Muscle of back (tissue), 13 donors: ENCODE measurements at places on chromosomes 3 and 15.
A peak's percentile ranks its signal among the peaks of the same experiment; 100 is the strongest.

- no peak for DNase-seq
Measured at GRCh38 chr3:39415983-39416382, 9.5 kb downstream of the RPSA start.

GRCh38 chr3:111745786-111746185 lies 113.3 kb upstream of the PHLDB2 start:
- DNase-seq, result no peak

GRCh38 chr3:109265295-109265694 lies 51.0 kb downstream of the DPPA2 start:
- peak; percentile 11 for DNase-seq

GRCh38 chr15:45469441-45469840 lies 53.1 kb downstream of the SLC30A4 start:
- no peak for DNase-seq

- DNase-seq, result no peak
Measured at GRCh38 chr3:33211444-33211843, 7.2 kb downstream of the SUSD5 start.

DNA sequence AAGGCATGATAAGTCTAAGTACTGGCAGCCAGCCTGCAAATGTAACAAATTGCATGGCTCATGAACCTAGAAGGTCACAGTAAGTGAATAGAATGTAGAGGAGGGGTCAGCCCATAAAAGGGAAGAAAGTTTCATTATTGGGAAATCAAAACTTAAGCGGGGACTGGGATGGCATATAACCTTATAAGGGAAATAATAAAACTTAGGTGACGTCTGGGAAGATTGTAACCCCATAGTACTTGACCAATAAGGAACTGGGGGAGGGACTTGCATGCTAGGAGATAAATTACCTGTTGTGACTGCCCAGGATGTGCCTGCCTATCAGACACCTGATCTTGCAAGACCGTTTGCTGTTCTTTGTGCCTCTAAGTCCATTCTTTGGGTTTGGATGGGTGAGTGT lies 28.1 kb upstream of the MCTP2 start:
- no peak for DNase-seq

DNA sequence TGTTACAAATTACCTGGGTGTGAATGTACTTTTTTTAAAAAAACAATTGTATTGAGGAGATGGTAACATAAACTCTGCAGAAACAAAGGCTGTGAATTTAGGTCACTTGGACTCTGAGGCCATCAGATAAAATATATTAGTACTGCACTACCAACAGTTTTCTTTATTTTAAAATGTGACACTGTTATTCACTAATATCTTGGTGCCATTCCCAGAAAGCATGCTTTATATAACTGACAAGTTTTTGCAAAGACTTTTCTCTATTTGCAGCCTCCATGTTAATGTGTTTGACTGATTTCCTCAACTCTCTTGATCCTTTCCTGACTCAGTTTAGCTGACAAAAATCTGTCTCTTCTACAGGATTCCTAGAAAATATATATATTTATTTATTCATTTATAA lies 26.5 kb upstream of the ACTL6A start:
- DNase-seq, result no peak

GRCh38 chr3:114756506-114757279 lies 390.4 kb downstream of the ZBTB20 start:
- peak; percentile 16 for DNase-seq

- no peak for DNase-seq
Measured at GRCh38 chr3:98540346-98540745, 8.6 kb downstream of the GPR15 start.

DNA sequence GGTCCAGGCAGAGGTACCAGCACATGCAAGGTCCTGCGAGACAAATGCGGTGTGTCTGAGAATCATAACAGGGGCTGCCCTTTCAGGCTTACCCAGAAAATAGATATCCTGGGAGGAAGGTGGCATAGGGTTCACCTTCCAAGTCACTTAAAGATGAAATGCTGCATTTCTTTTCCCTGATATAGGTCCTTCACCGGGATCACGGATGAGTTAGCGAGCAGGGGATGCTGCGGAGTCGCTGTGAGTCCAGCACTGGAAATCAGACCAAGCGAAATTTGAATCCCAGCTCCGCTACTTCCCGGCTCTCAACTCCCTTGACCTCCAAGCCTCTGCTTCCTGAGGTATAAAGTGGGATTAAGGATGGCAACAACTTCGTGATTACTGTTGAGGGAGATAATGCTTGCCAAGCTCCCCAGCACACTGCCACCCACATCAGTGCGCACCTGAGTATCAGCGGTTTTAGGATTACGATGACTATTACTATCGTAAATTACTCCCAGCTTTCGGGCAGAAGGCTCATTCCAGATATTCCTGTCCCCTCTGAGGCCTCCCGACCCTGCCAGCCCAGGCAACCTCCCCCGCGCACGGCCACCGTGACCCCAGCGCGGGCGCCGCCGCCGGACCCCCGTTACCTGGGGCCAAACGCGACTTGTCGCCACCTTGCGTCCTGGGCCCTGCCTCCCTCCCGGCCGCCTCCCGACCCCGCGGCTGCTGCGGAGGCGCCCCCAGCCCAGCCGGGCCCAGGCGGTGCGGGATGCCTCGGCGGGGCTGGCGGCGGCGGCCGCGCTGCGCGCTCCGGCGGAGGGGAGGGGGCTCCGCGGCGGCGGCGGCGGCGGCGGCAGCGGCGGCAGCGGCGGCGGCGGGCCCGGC lies 589 bp upstream of the GPR27 start:
- DNase-seq, result no peak

GRCh38 chr15:58627046-58627445 lies 122.5 kb downstream of the ADAM10 start:
- no peak for DNase-seq

DNA sequence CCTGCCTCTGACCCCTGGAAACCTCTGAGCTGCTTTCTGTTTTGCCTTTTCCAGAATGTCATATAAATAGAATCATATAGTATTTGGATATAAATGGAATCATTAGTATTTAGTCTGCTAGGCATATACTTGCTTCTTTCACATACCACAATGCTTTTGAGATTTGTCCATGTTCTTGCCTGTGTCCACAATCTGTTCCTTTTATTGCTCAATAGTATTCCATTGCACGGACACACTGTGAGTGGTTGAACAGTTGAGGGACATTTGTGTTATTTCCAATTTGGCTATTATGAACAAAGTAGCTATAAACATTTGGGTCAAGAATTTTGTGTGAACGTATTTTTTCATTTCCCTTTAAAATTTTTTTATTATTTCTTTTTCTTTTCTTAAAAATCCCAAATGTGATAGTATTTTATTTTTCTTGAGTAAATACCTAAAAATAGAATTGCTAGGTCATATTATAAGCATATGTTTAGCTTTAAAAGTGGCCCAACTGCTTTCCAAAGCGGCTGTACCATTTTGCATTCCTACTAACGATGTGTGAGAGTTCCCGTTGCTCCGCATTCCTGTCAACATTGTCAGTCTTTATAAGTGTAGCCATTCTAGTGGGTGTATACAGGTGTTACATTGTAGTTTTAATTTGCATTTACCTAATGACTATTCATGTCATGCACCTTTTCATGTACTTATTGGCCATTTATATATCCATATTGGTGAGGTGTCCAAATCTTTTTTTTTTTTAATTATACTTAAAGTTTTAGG lies 26.5 kb downstream of the WDR53 start:
- DNase-seq, result no peak

DNA sequence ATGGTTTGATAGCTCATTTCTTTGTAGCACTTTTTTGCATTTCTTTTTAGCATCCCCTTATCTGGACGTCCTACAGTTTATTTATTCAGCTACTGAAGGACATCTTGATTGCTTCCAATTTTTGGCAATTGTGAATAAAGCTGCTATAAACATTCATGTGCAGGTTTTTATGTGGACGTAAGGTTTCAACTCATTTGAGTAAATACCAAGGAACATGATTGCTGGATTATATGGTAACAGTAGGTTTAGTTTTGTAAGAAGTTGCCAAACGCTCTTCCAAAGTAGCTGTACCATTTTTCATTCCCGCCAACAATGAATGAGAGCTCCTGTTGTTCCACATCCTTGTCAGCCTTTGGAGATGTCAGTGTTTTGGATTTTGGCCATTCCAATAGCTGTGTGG lies 29.5 kb upstream of the ACTL6A start:
- no peak for DNase-seq
